Ovary (tissue), 10 donors: ENCODE measurements at places on chromosomes 12 and 14.

DNA sequence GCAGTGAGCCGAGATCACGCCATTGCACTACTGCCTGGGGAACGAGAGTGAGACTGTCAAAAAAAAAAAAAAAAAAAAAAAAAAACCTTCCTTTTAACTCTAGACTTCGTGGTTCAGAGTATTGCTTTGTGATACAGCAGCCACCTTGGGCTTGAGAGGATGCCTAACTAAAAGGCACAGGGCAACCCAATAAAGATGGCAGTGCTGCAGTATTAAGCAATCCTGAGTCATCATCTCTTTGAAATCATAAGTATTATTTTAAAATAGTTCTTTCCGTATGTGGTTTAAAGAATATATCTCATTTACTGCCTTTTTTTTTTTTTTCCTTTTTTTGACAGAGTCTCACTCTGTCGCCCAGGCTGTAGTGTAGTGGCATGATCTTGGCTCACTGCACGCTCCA, 116.1 kb downstream of the PLEKHA5 start:
- DNase-seq: no peak

GRCh38 chr14:49280566-49280965, 305.6 kb downstream of the RPS29 start:
- no peak for DNase-seq

DNA sequence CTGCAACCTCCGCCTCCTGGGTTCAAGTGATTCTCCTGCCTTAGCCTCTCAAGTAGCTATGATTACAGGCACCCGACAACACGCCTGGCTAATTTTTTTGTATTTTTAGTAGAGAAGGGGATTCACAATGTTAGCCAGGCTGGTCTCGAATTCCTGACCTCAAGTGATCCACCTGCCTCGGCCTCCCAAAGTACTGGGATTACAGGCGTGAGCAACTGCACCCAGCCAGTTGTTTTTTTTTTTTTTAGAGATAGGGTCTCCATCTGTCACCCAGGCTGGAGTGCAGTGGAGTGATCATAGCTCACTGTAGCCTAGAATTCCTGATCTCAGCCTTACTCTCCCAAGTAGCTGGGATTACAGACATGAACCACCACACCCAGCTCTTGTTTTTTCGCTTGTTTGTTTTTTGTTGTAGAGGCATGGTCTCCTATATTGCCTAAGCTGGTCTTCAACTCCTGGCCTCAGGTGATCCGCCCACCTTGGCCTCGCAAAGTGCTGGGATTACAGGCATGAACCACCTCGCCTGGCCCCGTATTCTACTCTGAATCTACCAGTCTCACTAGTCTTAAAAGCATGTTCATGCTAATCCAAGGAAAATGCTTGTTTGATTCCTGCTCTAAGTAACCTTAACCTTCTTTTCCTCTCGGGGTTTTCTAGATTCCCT, 31.7 kb upstream of the STRN3 start:
- DNase-seq: no peak

GRCh38 chr12:131357920-131358319, 353.0 kb upstream of the SFSWAP start:
- DNase-seq: no peak

DNA sequence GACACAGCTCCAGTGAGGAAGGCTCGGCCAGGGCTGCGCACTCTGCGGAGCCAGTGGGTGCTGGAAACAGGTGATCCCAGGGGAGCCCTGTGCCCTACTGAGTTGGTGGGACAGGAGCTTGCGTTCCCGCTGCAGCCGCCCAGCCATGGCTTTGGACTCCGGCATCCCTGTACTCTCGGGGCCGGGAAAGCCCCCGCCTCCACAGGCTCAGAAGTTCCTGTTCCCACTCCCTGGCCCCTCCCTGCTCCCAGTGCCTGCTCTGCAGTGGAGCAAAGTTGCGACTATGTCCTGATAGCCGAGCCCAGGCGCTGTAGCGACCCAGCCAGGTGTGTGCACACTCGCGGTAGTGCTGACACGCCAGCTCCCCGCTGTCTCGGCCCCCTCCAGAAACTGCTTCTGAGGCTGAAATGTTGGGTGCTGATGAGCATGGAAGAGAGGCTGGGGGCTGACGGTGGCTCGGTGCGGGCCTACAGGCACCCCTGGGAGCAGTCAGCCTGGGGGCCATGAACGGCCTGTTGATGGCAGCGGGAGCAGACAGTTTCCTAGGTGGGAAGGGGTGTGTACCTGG, 344.6 kb upstream of the MGAT4C start:
- DNase-seq: no peak

GRCh38 chr12:111767362-111768158, 827 bp downstream of the ALDH2 start:
- DNase-seq: no peak

GRCh38 chr14:42683707-42684106, 1077.0 kb downstream of the LRFN5 start:
- DNase-seq: no peak

DNA sequence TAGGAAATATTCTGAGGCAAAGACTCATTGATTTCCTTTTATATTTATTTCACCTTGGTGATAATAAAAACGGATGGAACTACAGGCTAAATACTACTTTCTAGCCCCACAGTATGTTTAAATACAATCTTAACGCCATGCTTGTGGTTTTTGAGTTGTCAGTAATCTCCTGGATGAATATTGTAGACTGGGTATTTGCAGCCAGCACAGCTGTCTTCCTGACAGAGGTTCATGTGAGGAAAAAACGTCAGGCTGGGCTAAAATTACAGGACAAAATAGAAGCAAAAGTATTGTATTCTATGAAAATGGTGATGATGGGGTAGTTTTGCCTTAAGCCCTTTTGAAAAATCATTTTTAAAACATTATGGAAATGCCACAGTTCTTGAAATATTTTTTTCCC, 140.9 kb downstream of the CCDC91 start:
- no peak for DNase-seq

DNA sequence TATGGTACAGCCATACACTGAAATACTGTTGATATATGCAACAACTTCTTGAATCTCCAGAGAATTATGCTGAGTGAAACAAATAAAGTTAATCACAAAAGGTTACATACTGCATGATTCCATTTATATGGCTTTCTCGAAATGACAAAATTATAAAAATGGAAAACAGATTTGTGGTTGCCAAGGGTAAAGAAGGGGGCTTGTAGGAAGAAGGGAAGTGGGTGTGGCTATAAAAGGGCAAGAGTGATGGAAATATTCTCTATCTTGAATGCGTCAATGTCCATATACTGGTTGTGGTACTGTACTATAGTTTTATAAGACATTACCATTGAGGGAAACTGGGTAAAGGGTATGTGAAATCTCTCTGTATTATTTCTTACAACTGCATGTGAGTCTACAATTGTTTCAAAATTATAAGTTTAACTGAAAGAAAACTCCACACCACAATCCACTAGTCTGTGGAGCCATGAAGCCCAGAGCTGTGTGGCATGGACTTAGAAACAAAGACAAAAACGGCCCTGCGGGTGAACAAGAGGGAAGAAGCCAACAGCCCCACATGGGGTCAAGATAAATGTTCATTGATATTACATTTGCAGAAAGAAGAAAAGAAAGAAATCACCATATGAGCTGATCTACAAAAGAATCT, 18.3 kb upstream of the TSPAN11 start:
- DNase-seq: no peak

GRCh38 chr12:117013726-117014125, 85.5 kb downstream of the TESC start:
- no peak for DNase-seq

- DNase-seq: no peak
Observed at GRCh38 chr12:108727868-108728735, 3.2 kb downstream of the CORO1C start.

DNA sequence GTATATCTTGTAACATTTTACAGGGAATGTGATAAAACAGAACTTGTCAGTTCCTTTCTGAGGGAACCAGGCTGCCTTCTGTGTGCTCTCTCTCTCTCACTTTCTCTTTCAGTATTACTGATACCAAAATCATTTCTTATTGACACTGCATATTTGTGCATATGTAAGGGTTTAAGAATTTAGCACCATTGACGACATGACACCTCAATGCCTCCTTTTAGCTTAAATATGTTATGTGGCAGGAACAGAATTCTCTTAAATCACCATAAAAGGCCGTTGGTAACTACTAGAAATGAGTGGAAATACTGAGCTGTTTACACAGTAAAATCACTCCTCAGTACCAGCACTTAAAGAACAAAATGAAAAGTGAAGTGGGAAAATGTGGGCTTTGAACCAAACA, 457.7 kb upstream of the SYT1 start:
- DNase-seq: no peak

GRCh38 chr14:102729825-102730224, 47.4 kb upstream of the TRAF3 start:
- DNase-seq: no peak

GRCh38 chr12:57385586-57385985, 45.3 kb downstream of the R3HDM2 start:
- no peak for DNase-seq

- no peak for DNase-seq
Observed at GRCh38 chr12:47303995-47304560, 224.3 kb upstream of the AMIGO2 start.
